CD4-positive, CD25-positive, alpha-beta regulatory T cell (primary cell): ENCODE measurements at places on chromosomes 13 and 19.

DNA sequence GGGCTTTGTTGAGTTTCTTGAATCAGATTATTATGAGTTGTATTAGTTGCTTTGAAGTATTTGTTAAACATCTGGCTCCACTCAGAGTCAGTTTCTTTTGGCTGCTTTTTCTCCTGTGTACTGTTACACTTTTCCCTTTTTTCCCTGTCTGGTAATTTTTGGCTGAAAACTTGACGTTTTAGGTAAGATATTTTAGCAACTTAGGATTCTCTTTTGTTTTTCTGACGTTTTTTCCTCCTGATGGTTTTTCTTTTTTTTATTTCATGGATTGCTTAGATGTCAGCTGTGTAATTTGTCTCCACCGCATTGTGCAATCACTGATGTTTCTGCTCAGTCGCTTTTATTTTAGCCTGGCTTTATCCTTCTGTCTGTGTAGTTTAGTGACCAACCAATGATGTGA, 20.7 kb downstream of the RFC3 start:
- peaks cover 15% of the 10 kb centered on the region for H3K36me3 ChIP-seq
- H3K4me3 ChIP-seq, result no peak overlapping the region
- no peaks in the 10 kb centered on the region for H3K4me1 ChIP-seq

DNA sequence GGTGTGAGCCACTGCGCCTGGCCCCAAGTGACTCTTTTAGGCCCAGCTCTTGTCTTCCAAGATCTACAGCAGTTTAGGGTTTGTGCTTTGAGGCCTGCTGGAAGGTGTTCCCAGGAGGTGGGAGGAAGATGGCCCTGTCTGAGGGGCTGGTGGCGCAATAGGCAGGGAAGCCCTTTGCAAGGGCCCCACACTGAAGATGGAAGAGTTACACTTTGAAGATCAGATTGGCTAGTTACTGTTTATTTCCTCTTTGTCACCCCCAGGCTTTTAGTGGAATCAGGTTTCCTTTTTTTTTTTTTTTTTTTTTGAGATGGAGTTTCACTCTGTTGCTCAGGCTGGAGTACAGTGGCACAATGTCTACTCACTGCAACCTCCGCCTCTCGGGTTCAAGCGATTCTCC, 1.9 kb upstream of the RABAC1 start:
- no peak overlapping the region for H3K4me3 ChIP-seq
- H3K27ac ChIP-seq, result no peak overlapping the region
- H3K36me3 ChIP-seq, result no peaks in the 10 kb centered on the region
- no peak for DNase-seq

DNA sequence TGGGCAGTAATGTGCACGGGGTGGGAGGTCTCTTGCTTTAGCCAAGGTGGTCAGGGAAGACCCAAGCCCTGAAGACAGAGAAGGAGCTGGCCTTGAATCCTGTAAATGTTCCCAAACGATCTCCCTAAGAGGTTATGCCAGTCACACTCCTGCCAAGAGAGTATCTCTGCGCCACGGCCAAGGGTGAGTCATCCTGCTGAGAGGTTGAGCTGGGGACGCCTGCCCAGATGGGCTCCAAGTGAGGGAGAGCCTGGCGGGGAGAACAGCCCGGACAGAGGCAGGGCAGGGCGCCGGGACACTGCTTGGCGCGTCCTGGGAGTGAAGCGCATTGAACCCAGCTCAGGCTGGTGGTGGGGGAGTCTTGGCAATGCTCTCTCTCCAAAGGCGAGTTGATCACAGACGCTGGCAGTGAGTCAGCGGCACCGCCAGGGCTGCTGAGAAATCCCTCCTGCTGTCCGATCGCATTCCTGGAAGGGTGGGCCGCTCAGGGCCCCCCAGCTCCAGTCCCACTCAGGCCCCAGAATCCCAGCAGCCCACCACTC, 16.4 kb downstream of the SULT2B1 start:
- no peak for DNase-seq
- H3K4me3 ChIP-seq, result no peak overlapping the region
- H3K4me1 ChIP-seq, result no peaks in the 10 kb centered on the region
- H3K27ac ChIP-seq, result no peak overlapping the region

- no peaks in the 10 kb centered on the region for H3K27me3 ChIP-seq
- H3K4me3 ChIP-seq, result peak overlapping the region; percentile 64
- H3K36me3 ChIP-seq, result peaks cover 18% of the 10 kb centered on the region
- DNase-seq, result no peak
Observed at GRCh38 chr19:48170817-48171347, 402 bp downstream of the ZSWIM9 start.

GRCh38 chr19:55678121-55678671, 3.2 kb downstream of the EPN1 start:
- no peak overlapping the region for H3K4me3 ChIP-seq
- DNase-seq, result no peak
- H3K27ac ChIP-seq, result no peak overlapping the region
- H3K27me3 ChIP-seq, result no peaks in the 10 kb centered on the region

- DNase-seq, result no peak
- peaks cover 25% of the 10 kb centered on the region for H3K27me3 ChIP-seq
- no peak overlapping the region for H3K4me3 ChIP-seq
- no peaks in the 10 kb centered on the region for H3K36me3 ChIP-seq
Observed at GRCh38 chr19:39083599-39083982, 577 bp upstream of the ACP7 start.

GRCh38 chr13:30107521-30108136, 199.7 kb downstream of the KATNAL1 start:
- peaks cover 3% of the 10 kb centered on the region for H3K4me1 ChIP-seq
- no peak overlapping the region for H3K4me3 ChIP-seq
- no peak overlapping the region for H3K27ac ChIP-seq
- no peaks in the 10 kb centered on the region for H3K36me3 ChIP-seq
- no peaks in the 10 kb centered on the region for H3K27me3 ChIP-seq

DNA sequence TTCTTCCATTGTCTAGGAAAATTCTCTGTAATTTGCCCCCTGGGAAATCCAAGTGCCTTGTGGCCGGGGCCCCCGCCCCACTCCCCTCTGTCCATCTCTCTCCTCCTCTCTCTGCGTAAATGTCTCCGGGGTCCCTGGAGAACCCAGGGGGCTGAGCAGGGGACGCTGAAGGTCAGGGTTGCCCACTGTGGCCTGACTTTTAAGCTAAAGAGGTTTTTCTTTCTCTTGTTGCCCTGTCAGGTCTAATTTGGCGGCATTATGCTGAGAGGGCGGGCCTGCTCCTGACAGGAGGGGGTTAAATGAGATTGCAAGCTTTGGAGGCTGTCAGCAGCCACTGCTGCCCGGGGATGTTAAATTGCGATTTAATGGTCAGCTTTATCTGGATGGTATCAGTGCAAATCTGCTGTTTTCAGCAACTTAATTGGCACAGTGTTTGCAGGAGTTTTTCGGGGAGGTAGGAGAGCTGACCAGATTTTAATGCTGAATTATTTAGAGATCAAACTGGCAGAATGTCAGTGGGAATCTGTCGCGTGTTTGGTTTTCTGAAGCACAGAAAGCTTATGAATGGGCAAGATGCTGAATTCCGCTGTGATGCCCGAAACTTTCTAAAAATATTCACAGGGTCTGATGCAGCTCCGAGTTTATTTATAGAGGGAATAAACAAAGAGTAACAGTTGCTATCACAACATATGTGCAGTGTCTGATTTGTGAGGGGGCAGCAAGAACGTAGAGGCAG, 93.2 kb upstream of the SOX1 start:
- H3K4me1 ChIP-seq, result no peaks in the 10 kb centered on the region
- no peak overlapping the region for H3K27ac ChIP-seq
- no peaks in the 10 kb centered on the region for H3K27me3 ChIP-seq
- no peak overlapping the region for H3K4me3 ChIP-seq
- DNase-seq, result no peak

DNA sequence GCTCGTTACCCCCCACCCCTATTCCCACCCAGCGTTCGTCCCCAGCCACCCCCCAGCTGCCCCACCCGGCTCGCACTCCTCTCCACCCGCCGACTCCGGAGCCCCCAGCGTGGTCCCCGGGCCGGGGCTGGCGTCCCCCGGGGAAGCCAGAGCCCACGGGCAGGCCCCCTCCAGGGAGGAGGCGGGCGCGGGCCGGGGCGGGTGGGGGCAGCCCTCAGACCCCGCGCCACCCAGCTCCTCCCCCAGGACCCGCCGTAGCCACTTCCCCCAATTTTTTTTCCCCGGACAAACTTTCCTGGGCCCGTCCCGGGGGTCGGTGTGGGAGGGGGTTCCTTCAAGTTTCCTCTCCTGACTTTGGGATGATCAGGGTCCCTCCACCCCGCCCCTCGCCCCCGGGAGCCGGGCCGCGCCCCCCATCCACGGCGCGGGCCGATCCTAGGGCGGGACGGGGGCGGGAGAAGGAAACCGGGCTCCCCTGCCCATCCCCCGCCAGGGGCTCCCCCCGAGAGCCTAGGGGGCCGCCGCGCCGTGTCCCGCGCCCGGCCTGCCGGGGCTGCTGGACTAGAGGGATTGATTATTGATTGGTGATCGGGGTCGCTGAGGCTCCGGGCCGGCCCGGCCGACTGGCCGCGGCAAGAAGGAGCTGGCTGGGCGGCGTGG, 927 bp upstream of the TSHZ3 start:
- DNase-seq, result no peak
- H3K36me3 ChIP-seq, result no peaks in the 10 kb centered on the region

- H3K27me3 ChIP-seq, result no peaks in the 10 kb centered on the region
- no peaks in the 10 kb centered on the region for H3K36me3 ChIP-seq
- H3K27ac ChIP-seq, result no peak overlapping the region
- H3K4me3 ChIP-seq, result no peak overlapping the region
- H3K4me1 ChIP-seq, result no peaks in the 10 kb centered on the region
Observed at GRCh38 chr13:99929866-99930265, 41.7 kb downstream of the ZIC5 start.

DNA sequence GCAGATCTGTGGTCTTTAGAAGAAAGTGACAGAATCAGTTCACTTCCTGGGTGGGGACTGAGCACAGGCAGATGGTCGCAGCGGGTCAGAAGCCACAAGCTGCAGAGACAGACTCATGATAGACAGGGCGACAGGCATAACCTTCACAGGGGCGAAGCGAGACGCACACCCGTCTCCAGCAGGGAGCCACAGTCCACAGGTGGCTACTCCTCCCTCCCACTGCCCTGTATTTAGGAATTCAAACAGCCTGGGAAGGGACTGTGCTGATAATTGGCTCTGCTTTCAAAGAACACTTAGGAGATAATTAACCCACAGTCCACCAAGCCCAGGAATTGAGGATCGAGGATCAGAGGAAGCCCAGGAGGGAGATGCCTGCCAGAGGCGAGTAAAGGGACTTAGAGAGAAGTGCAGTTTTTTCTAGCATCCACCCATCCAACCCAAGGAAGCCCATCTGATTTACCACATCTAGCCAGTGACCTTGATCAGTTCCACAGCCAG, 23.2 kb downstream of the RFX2 start:
- H3K27ac ChIP-seq, result no peak overlapping the region
- peak; percentile 69 for DNase-seq
- H3K4me3 ChIP-seq, result peak overlapping the region; percentile 71
- no peaks in the 10 kb centered on the region for H3K27me3 ChIP-seq

DNA sequence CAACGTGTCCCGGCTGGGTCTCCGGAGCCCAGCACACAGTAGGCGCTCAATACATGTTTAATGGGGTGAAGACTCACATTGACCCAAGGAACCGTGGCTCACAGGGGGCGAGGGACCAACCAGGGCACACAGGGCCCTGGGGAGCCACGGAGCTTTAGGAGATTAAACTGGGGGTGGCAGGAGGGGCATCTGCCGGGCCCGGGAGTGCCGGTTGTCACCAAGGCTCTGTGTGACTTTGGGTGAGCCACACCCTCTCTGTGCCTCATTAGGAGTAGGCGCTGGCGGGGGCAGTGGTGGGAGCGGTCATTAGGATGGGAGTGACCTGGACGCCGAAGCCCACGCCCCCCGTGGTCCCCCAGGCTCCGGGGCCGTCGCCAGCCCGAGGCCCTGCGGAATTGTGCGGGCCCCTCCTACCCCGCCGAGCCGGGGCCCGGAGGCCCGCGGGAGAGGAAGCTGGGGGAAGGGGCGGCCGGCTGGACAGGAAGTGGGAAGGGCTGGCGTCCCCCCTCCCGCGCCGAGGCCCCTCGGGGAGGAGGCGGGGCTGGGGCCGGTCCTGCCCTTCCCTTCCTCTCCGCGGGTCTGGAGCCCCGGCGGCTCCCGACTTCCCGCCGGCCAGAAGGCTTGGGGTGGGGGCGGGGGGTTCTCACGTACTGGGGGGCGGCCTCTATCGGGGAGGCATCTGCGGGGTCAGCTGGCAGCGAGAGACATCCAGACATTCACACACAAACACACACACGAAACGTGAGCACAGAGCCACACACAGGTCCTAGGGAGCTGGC, 1.8 kb upstream of the SSBP4 start:
- no peaks in the 10 kb centered on the region for H3K27me3 ChIP-seq
- no peaks in the 10 kb centered on the region for H3K36me3 ChIP-seq
- DNase-seq, result no peak
- H3K4me3 ChIP-seq, result no peak overlapping the region
- peaks cover 75% of the 10 kb centered on the region for H3K4me1 ChIP-seq

DNA sequence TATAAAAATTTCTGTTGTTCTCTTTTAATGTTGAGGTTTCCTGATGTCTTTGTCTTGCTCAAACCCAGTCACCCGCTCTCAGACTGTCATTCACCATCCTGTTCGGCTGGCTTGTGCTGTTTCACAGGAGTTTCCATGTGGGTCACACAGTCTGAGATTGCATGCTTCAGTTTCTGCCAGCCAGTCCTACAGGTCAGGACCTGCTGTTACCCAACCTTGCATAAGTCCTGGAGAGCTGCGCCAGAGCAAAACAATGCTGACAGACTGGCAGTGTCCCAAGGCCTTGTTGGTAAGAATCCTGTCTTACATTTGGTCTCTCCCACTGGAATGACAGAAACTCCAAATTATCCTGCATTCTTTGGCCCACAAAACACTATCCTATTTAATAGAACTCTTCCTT, 340.0 kb upstream of the SLITRK5 start:
- DNase-seq, result no peak
- no peaks in the 10 kb centered on the region for H3K4me1 ChIP-seq
- no peaks in the 10 kb centered on the region for H3K27me3 ChIP-seq
- no peak overlapping the region for H3K27ac ChIP-seq

GRCh38 chr19:4713384-4713951, 10.2 kb downstream of the DPP9 start:
- H3K27ac ChIP-seq, result no peak overlapping the region
- H3K27me3 ChIP-seq, result no peaks in the 10 kb centered on the region
- H3K36me3 ChIP-seq, result peaks cover 62% of the 10 kb centered on the region
- no peak for DNase-seq
- no peak overlapping the region for H3K4me3 ChIP-seq
